ENCODE measurements at places on chromosomes 3 and 15.

DNA sequence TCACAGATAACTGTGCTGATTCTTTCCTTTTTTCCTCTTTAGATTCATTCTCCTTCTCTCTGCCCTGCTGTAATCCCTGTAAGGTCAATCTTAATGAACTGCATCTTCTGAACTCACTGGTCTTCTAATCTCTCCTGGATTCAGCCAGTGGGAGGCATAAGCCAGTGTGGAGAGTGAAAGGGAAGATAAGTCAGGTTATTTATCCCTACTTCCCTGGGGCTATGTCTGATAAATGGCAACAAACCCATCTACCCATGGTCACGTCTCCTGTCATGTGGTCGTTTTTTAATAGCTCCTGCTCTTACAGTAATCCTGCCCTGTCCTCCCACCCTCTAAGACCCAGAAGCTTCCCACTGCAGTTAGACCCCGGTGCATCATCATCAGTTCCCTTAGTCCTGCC, 199.6 kb upstream of the NAALADL2 start:
- DNase-seq = no peak

DNA sequence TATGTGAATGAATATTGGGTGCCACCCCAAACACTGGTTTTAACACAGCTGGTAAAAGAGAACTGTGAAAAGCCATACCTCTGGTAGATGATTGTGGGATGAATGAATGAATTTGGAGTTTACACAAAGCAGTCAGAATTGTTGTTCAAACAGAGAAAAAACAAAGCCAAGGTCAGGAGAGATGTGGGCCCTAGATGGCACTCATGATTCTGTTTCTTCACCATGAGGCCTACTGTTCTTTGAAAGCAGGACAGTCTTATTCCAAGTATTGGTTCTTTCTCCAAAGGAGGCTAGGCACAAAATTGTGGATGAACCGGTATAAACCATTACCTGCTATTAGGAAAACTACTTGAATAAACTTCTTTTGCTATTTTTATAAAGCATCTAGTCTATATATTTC, 97.6 kb downstream of the SAMMSON start:
- no peak for DNase-seq

GRCh38 chr3:154025007-154025406, 96.2 kb upstream of the ARHGEF26 start:
- DNase-seq = no peak

- DNase-seq = no peak
Measured at GRCh38 chr3:139157161-139157932, 112.7 kb upstream of the PRR23C start.

DNA sequence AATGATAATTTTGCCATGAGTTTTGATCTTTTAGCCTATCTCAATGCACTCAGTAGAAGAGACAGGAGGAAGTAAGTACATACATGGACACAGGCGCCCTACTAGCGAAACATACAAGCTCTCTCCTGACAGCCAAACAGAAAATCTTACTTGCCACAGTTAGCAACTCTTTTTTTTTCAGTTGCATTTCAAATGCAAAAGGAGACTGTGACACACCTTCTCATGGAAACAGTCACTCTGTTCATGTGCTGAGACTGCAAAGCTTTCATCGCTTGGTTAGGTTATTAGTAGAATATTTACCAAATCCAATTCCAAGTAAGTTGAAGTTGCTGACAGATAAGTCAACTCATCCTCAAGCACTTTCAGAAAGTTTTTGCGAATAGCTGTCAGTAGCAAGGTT, 223.3 kb downstream of the FOXP1 start:
- no peak for DNase-seq

DNA sequence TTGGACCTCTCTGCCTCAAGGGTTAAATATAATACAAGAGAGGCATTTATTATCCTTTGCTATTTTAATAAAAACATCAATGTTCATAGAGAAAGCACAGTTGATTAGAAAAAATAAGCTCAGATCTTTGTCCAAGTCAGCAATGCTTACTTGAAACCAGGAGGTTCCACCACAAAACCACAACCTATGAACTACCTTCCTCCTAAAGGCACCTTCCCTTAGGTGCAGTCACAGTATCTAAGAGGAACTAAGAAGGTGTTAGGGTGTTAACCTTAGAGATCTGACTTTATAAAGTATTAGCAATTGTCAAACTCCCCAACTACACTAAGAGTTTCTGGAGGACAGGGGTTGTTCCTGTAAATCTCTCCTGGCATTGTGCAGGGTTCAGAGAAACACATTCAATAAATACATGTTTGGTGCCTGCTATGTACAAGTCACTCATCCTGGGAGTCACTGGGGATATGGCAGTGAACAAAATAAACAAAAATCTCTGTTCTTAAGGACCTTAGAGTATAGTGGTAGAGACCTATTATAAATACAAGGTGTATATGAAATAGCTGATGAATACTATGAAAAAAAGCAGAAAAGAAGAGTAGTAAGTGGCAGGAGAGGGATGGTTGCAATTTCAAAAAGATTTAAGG, 208.6 kb downstream of the NFKBIZ start:
- DNase-seq = no peak

- DNase-seq = no peak
Measured at GRCh38 chr3:47542471-47543173, 29.1 kb upstream of the ELP6 start.

DNA sequence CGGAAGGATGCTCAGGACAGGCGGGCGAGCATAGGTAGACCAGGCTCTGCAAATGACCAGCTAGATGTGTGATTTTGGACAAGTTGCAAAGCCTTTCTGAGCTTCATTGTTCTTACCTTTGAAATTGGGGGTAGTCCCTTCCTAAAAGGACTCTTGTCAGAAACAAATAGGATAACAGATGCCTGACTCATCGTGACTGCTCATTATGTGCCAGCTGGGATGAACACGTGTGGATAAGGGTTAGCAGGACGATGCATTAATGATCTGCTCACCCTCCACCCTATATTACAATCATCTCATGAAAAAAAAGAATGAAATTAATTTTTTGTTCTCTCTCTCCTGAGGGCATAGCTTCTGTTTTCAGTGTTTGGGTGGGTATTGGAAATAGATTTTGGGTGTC, 223.4 kb downstream of the NR2F2 start:
- DNase-seq = no peak

- no peak for DNase-seq
Measured at GRCh38 chr3:99084826-99085225, 183.3 kb upstream of the DCBLD2 start.

DNA sequence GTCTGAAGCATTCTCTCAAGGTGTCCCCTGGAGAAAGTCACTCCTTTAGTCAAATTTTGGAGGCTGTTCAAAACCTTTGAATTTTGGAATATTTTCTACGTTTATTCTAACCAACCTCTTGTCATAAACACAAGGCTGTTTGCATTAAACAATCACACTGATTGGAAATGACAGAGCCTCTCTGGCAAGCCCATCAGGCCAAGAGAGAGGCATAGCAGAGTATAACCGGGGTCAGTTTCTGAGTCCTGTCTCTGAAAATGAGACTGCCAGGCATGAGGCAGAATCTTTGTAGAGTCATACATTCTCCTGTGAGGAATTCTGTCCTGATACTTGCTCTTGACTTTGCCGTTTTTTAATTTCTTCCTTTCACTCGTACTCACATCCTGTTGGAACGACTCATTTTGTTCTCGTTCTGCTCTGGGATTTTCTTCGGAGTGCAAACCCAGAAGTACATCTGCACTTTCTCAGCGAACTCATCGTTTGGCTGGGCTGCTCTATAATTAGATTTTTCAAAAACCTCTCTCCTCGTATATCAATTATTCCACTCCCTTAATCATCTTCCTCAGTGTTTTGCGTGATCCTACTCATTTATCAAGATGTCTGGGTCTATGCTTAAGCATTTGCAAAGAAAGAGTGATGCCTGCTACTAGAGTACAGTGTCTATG, 114.2 kb downstream of the AGBL1 start:
- no peak for DNase-seq
